ENCODE measurements at places on chromosomes 11 and 22.

DNA sequence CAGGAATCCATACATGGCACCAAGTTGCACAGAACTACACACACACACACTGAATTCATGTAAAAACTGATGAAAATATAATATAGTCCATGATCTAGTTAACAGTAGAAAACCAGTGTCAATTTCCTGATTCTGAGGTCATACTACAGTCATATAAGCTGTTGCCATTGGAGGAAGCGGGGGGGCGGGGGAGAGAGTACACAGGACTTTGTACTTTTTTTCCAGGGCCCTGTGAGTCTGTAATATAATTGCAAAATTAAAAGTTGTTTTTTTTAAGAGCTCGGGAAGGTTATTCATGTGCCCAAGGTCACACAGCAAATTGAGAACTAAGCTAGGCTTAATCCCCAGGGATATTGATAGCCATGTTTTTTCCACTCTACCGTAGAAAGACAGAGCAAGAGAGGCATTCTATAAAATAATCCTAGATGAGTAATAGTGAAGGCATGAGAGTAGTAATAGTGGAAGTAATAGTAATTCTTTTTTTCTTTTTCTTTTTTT, 312.3 kb downstream of the MN1 start:
- no peak for DNase-seq

- DNase-seq = no peak
Measured at GRCh38 chr11:119780222-119780953, 51.4 kb upstream of the NECTIN1 start.

DNA sequence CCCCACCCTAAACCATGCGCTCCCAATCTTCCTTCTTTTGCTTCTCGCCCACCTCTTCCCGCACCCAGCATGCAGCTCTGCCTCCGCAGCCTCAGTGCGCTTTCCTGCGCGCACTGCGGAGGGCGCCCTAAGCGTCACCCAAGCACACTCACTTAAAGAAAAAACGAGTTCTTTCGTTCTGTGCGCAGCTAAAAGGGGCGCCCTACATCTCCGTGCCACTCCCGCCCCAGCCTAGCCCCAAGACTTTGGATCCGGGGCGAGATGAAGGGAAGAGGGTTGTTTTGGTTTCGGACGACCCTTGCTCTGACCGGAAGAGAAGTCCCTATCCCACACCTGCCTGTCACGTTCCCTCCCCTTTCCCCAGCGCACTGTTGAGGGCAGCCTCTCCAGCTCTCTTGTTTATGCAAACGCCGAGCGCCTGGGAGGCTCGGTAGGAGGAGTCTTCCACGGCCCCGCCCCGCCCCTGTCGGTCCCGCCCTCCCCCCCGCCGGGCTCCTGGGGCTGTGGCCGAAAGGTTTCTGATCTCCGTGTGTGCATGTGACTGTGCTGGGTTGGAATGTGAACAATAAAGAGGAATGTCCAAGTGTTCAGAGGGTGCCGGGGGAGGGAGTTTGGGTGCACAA, 5.3 kb downstream of the VSIG2 start:
- DNase-seq = peak; percentile 69

GRCh38 chr11:122138744-122139594, 23.0 kb upstream of the BLID start:
- DNase-seq = no peak

DNA sequence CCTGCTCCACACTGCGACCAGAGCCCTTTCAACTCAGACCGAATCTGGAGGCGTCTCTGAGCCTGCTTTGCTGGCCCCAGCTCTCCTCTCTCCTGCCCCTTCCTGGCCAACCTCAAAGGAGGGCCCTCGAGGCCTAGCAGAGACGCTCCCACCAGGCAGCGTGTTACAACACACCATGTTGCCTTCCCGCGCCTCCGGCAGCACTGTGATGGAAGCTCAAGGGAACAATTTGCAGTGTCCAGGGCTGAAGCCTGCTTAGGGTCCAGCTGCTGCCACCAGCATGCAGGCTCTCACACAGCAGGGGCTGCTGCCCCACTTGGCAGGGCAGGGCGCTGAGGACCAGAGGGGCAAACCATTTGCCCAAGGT, 18.4 kb downstream of the LINC01488 start:
- DNase-seq = no peak

DNA sequence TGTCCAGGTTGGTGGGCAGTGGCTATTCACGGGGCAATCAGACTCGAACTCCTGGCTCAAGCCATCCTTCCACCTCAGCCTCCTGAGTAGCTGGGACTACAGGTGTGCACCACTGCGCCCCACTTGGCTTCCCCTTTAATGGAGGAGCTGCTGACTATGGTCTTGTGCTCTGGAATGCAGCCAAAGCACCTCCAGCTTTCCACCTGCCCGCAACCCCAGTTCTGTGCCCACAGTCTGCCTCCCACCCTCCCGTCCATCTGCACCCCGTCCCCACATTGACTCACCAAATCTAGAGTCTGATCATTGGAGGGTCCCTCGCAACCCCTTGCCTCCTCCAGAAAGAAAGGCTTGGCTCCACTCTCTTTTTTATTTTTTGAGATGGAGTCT, 41.0 kb downstream of the KCNJ4 start:
- no peak for DNase-seq
